Stimulated activated CD8-positive, alpha-beta memory T cell treated with anti-CD3 and anti-CD28 coated beads, Interleukin-4, amount 100 ng/mL, for 4 hours (primary cell): ENCODE measurements at places on chromosomes 13 and 19.

DNA sequence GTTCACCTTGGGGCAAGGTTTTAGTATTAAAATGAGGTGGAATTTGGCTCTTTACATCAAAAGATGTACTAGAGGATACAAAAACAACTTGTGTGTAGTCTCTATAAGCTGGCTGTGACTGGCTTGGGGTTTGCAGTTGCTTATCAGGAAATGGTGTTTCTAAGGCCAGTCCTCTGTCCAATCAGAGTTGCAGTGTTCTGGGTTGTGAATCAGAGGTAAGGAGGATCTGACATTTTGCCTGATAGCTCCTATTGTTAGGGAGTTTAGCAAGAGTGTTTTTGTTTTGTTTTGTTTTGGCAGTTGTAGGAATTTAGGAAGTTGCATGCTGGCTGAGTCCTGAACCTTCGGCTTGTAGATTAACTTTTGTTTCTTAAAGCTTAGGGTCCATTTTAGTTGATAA is 20.1 kb upstream of the ESD start:
- no peak for DNase-seq

DNA sequence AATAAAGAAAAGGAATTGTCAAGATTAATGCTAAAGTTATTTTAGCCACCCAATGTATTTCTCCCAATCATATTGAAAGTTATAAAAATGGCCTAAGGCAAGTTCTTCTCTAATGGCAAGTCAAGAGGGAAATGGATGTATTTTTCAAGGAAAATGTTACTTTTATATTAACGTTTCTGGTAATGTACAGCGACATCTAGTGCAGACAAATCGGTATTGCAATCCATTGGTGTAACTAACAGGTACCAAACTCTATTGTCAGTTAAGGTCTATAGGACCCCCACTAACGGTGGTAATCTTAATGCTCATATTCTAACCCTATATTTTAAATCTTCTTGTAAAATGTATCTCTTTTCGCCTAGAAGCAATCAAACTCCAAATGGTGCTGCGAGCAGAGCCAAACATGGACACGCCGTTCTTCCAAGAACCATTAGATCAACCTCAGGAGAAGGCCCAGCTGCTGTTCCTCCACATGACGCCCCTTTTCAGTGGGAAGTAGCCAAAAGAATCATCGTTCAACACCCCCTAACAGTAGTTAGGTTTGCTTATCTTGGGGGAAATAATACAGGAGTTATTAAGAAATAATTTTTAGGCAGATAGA is 98.5 kb upstream of the PABPC3 start:
- no peak for DNase-seq

GRCh38 chr19:47723581-47723940 is 10.3 kb downstream of the EHD2 start:
- DNase-seq, result no peak

GRCh38 chr19:41299755-41300089 is 10.2 kb upstream of the CCDC97 start:
- DNase-seq, result no peak

GRCh38 chr19:5455367-5456129 is at the start of gene ZNRF4:
ZNRF4 (plus strand) TSS chr19:5455417; CDS start chr19:5455492, 75 bp downstream.
- no peak for DNase-seq

- no peak for DNase-seq
Measured at GRCh38 chr13:30477346-30478195, 11.8 kb upstream of the HMGB1 start.

- DNase-seq, result no peak
Measured at GRCh38 chr13:23806874-23807526, 82.2 kb downstream of the MIPEP start.

- no peak for DNase-seq
Measured at GRCh38 chr19:14775869-14776586, 2.3 kb downstream of the ADGRE2 start.

- DNase-seq, result no peak
Measured at GRCh38 chr13:30196025-30196424, 111.3 kb downstream of the KATNAL1 start.

GRCh38 chr13:85492283-85492682 is 306.9 kb downstream of the SLITRK6 start:
- no peak for DNase-seq

GRCh38 chr19:35618857-35619256 is 6.3 kb downstream of the HAUS5 start:
- DNase-seq, result no peak

DNA sequence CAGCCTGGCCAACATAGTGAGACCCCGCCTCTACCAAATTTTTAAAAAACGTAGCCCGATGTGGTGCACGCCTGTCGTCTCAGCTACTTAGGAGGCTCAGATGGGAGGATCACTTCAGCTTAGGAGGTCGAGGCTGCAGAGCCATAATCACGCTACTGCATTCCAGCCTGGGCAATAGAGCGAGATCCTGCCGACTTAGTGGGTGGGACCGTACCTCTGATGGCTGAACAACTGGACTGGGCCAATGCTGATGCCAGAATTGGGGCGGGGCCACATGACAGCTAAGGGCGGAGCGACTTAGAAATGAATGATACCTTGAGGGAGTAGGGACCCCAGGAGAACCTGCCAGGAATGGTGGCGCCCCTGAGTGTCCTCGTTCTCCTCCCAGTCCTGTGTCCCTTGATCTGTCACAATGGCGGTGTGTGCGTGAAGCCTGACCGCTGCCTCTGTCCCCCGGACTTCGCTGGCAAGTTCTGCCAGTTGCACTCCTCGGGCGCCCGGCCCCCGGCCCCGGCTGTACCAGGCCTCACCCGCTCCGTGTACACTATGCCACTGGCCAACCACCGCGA is 3.6 kb downstream of the LTBP4 start:
- no peak for DNase-seq

DNA sequence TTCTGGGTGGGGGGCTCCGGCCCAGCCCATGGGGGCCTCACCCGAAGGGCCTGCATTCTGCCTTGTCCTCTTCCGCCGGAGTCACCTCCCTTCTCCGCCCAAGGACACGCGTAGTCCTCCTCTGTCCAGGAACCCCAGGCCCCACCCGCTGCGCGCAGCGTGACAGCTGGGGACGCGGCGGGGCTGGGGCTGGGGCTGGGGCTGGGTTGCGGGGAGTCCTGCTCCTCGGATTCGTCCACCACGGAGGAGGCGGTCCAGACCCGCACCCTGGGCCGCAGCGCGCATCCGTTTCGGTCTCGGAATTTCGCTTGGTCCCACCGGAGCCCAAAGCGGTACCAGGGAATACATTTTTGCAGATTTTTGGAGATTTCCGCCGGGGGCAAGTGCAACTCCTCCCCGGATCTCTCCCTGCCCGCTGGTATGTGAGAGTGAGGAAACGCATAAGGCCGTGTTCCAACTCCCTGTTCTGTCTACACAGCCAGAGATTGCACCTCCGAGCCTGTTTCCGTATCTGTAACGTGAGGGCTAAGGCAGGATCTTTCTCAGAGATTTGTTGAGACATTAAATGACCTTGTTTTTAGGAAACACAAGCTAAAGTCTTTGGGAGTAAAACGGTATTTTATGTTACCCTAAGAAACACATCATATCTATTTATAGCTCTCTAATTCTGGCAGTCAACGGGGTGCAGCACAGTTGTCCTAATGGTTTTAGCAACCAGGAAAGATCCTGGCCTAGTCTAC is at the start of gene COX7A1:
COX7A1 (minus strand) TSS at position 96 of the 740 bp plus-strand sequence; CDS start at position 56, 40 bp downstream.
- DNase-seq, result no peak

- DNase-seq, result no peak
Measured at GRCh38 chr13:38328699-38329098, 21.0 kb upstream of the UFM1 start.

- DNase-seq, result no peak
Measured at GRCh38 chr13:58843567-58843966, 1212.0 kb downstream of the PCDH17 start.

DNA sequence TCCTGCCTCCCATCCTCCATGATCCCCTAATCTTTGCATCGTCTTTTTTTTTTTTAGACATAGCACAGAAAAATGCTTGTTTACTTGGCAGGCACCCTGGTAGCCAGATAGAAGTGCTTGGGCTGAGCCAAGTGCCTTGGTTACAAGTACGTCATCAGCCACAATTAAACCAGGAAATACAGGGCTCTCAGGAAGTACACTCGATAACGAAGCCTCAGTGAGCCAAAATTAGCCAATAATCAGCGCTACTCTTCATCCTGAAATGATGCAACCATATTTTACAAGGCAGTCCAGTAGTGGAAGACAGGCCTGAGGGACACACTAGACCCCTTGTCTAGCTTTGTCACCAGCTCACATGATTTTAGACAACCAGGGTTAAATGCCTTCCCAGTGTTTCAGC is 194.0 kb upstream of the NBEA start:
- no peak for DNase-seq

GRCh38 chr13:109036078-109036780 is 406.8 kb downstream of the MYO16 start:
- no peak for DNase-seq

GRCh38 chr13:38844581-38844980 is 146.1 kb downstream of the STOML3 start:
- DNase-seq, result no peak

DNA sequence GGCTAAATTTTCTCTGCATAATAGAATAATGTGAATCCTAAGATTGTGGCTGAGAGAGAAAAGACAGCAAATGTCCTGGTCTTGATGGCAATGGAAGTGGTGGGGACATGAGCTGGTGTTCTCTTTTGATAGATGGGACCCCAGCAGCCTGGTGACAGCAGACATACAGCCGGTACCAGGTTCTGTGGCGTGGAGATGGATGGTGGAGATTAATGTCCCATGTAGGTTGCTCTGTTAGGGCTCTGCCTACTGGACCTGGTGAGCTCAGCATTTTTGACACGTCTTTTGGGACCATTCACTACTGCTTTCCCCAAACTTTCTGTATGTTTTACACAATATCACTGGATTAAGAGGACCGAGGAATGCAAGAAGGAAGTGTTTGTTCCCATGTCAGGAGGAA is 8.2 kb upstream of the SIGLEC14 start:
- no peak for DNase-seq

- DNase-seq, result no peak
Measured at GRCh38 chr13:19794631-19795030, 11.9 kb upstream of the PSPC1 start.

GRCh38 chr19:23972161-23972560 is 57.5 kb downstream of the ZNF726 start:
- no peak for DNase-seq

- no peak for DNase-seq
Measured at GRCh38 chr13:59094181-59094580, 1069.5 kb downstream of the DIAPH3 start.

DNA sequence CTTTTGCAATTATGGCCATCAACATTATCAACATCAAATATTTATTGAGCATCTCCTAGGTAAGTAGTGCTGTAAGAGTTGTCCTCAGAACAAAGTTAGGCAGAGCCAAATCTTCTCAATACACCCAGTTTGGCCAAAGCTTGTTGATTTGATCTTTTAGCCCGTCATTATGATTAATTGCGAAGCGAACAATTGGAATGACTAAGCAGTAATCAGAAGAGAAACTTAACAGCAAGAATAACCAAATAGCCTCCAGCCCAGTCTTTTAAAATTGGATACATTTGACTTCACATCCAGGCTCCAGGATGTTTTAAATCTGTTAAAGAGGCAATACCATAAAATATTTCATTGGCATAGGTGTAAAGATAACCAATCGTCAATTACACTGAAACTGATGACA is 1156.0 kb downstream of the OLFM4 start:
- DNase-seq, result no peak

DNA sequence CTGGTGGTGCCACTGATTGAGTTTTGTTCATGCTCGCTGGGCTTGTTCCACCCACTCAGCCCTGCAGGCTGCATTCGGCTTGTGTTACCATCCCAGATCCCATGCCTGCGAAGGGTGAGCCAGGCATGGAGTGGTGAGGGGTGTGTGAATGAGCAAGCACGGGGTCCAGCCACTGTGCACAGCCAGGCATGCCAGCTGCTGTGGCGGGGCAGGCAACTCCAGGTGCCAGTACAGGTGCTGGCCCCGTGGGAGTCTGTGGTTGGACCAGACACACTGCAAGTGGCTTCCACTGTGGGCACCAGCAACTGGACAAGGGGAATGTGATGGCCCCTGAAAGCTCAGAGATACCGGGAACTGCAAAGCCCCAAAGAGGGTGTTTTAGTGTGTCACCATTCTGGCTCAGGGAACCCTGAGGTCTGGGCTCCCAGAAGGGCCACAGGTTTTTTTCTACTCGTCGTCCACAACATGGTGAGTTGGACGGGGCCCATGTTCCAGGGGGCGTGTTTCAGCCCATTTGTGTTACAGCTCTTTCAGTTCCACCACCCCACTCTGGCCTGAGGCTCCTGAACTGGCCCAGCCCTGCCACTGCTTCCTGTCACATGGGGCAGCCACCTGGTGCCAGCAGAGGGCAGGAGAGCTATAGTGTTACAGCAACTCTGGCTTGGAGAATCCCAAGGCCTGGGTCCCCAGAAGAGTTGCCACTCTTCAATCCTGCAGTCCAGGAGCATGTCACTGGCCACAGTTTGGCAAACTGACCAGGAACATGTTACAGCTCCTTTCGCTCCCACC is 217.0 kb upstream of the OBI1 start:
- DNase-seq, result no peak

GRCh38 chr13:32105653-32106313 is 74.2 kb downstream of the FRY start:
- DNase-seq, result no peak

- peak; percentile 90 for DNase-seq
Measured at GRCh38 chr19:36054733-36055686, at the start of gene WDR62. WDR62 (plus strand) TSS chr19:36054897; CDS start chr19:36054972, 75 bp downstream.

DNA sequence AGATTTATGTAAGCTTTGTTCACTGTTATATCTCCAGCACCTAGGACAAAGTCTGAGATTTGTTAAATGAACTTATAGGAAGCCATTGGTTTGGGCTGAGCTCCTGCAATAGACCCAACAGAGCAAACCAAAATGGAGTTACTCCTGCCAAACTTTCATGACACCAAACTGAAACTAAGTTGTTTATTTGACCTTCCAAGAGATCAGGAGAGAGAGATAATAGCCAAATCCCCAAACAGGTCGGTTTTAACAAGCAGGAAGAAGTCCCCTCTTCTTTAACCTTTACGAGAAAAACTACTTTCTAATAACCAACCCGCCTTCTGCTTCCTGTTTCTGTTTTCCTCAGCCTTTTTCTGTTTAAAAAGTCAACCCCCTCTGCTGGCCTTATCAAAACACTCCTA is 54.9 kb upstream of the ATP12A start:
- no peak for DNase-seq

DNA sequence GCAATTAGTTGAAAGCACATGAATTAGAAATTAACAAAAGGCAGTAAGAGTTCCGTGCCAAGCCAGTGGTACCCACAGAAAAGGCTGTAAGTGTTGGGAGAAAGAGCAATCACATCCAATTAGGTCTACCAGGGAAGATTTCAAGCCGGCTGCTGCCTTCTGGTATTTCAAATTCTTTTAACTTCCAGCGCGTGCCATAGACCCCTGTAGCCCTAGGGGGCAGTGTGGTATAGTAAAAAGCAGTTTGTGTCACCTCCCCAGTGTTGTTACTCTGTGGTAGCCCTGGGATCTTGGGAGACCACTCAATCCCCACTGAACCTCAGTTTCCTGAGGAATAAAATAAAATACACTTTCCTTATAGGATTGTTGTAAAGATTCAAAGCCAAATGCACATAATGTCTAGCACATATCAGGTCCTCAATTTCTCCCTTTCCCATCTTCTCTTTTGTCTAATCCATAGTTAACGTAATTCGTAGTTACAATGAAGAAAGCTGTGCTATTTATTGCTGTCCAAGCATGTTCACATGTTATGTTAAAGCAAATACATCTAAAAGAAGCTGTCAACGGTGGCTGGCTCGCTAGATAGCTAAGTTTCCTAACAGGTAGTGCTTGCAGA is 230.2 kb downstream of the TDRD3 start:
- no peak for DNase-seq
